ENCODE measurements at places on chromosomes 7 and 10. TPM values are rescaled to one million over a fixed set of nuclear protein-coding genes. Genes with fewer than 3 reads are reported as not detected.

- no peak for DNase-seq
Observed at GRCh38 chr10:61832866-61833481, 68.5 kb upstream of the ARID5B start.

- DNase-seq, result no peak
Observed at GRCh38 chr10:90199093-90199492, 497.7 kb downstream of the KIF20B start.

DNA sequence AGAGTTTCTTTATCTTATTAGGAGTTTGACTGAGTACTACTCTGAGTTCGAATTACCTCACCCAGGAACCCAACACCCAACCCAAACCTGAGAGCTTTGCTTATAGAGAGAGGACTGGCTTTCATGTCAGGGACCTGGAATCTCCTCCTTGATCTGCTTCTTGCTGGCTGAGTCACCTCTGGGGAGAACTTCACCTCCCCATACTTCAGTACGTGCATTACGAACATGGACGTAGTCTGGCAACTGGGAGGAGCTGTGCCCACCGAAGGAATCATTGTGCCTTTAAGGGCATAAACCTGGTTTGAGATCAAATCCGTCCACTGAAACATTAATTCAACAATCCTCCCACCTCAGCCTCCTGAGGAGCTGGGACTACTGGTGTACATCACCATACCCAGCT is 12.2 kb upstream of the PSAP start:
- DNase-seq, result peak; percentile 9

- no peak for DNase-seq
Observed at GRCh38 chr7:142158736-142159496, 47.4 kb downstream of the MGAM2 start.

GRCh38 chr7:5679813-5680473 is 101.5 kb downstream of the RNF216 start:
- peak; percentile 88 for DNase-seq

GRCh38 chr10:112379635-112380296 is 5.8 kb downstream of the ACSL5 start:
- DNase-seq, result no peak

DNA sequence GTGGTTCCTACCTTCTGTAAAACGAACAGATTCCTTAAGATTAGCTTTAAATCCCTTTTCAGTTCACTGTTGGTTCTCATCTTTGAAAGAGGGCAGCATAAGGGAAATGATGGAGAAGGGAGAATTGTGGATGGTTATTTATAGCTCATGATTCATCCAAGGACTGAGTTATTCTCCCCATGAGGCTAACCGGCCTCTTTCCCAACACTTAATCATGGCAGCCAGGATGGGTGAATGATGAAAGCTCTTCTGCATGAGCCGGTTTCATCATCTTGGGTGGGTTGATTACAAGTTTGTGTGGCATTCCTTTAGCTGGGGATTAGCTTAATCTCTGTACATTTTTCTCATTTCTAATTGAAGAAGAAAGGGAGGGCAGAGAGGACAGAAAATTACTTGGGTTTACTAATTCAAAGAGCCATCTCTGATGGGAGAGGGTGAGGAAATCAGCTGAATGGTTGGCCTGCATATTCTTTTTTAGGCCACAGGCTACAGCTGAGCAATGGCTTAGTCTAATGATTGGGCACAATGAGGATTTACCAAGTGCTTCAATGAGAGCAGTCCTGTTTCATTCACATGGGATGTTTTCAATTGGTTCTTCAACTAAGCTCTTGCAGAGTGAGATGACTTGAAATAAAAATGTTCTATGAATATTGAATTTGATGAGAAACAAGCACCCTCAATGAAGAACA is 250.0 kb downstream of the BMPER start:
- DNase-seq, result no peak

CYP3A5 gene
- not detected for total RNA-seq

Measured in aorta (tissue), 5 donors.